Skeletal muscle cell (primary cell): ENCODE measurements at places on chromosomes 13 and 19.

DNA sequence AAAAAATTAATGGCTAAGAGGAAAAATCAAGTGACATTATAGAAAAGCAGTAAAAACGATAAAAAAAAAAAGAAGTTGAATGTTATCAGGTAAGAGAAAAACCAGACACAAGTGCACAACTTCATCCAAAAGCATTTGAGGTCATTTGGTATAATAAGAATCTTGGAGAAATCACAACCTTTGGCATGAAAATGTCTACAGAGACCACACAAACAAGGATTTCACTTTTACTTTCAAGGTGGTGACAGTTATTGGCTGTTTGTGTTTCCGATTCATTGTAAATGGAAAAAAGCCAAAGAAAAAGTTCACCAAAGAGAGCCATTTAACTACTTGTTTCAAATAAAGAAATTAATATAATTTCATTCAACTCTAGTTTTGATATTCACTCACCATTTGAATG lies 1193.5 kb downstream of the PCDH9 start:
- DNase-seq: no peak

DNA sequence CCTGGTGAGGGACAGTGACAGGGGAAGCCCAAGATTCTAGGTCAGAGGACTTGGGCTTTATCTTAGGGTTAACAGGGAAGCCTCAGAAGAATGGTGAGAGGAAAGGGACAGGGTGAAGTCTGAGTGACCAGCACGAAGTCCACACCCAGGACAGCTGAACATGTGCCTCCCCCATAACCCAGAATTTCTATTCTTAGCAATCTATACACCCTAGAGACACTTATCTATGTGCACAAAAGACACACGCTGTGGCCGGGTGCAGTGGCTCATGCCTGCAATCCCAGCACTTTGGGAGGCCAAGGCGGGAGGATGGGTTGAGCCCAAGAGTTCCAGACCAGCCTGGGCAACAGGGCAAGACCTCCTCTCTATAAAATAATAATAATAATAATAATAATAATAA lies 11.1 kb upstream of the OLFM2 start:
- no peak for DNase-seq

DNA sequence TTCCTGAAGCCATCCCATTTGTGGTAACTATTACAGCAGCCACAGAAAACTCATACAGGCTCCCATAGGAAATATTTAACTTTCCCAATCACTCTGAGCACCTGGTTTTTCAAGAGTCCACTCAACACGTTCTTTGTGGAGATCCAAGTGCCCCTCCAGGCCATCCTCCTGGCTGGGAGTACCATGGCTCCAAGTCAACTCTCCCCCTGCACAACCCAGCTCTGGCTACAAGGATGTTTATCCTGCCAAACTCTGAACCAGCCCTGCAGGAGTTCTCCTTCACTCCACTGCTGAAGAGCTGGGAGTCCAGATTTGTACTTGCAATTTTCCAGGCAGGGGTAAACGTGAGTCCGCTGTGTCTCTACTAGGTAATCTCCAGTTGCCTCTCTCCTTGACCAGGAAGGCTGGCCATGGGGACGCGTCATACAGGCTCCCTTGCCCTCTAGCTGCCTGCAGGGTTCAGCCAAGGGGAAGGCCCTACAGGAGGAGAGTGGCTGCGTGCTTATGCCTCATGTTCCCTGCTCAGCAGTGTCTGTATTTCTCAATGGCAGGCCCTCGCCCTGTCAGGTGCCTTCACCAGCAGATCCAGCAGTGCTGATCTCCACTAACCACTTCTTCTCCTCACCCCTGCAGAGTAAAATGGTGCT lies 29.9 kb upstream of the ARGLU1 start:
- DNase-seq: no peak

- no peak for DNase-seq
Observed at GRCh38 chr13:60758637-60759036, 361.6 kb downstream of the TDRD3 start.

- no peak for DNase-seq
Observed at GRCh38 chr13:37709318-37709717, 110.8 kb upstream of the POSTN start.

- no peak for DNase-seq
Observed at GRCh38 chr13:85013006-85013405, 786.2 kb downstream of the SLITRK6 start.

- DNase-seq: peak; percentile 26
Observed at GRCh38 chr19:18683109-18683957, at the start of gene CRTC1. Gene CRTC1, plus strand, starts transcription at chr19:18683680. Its CDS starts 23 bp downstream, at chr19:18683703.

DNA sequence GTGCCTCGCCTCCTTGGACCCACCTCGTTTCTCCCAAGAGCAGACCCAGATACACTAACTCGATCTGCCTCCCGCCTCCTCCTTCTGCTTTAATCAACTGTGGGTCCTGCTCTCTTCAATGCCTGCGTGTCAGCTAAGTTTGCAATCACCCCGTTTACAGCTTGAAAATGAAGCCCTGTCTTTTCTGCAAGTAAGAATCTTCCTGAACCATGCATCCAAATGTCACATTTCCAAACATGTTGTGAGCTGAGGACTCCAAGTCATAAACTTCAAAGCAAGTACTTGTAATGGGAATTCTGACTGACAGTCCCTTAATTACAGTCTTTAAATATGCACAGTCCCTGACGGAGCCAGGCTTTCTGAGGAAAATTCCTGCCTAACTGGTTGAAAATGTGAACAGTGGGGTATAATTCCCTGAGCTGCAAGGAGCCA lies 154.9 kb upstream of the UQCRFS1 start:
- no peak for DNase-seq

GRCh38 chr13:110565296-110565695 lies 3.8 kb upstream of the RAB20 start:
- DNase-seq: no peak

GRCh38 chr13:96503481-96503880 lies 413.6 kb downstream of the HS6ST3 start:
- DNase-seq: no peak

- no peak for DNase-seq
Observed at GRCh38 chr19:1318678-1319471, 33.2 kb downstream of the EFNA2 start.

DNA sequence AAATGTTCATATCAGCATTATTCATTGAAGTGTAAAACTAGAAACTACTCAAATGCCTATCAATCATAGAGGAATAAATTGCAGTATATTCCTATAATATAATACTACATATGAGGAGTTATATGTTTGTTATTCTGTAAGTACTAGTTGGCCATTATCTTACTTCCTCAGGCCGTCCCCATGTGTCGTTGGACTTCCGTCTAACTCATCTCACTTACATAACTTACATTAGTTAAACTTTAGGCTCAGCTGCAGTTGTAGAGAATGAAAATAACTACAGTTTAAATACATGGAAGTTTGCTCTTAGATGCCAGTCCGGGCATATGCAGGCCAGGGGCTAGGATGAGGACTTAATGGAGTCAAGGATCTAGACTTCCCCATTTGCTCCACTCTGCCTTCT lies 8.6 kb upstream of the EPSTI1 start:
- no peak for DNase-seq

- DNase-seq: no peak
Observed at GRCh38 chr13:103326326-103326725, 260.1 kb upstream of the SLC10A2 start.

DNA sequence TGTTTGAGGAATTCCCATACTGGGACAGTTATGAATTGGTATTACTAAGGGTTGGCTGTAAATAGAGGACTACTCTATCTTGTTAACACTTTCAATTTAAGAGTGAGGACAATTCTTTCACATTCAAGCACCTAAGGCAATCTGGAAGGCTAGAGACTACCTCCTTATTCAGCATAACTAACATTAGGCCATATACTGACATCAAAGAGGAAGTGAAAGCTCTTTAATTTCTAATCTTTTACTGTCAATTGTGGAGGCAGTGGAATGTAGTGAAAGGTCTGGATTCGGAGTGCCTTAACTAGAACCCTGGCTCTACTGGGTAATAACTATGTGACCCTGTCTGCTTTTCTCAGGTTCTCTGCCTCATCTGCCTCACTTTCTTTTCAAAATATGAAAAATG lies 134.0 kb downstream of the UFM1 start:
- no peak for DNase-seq

DNA sequence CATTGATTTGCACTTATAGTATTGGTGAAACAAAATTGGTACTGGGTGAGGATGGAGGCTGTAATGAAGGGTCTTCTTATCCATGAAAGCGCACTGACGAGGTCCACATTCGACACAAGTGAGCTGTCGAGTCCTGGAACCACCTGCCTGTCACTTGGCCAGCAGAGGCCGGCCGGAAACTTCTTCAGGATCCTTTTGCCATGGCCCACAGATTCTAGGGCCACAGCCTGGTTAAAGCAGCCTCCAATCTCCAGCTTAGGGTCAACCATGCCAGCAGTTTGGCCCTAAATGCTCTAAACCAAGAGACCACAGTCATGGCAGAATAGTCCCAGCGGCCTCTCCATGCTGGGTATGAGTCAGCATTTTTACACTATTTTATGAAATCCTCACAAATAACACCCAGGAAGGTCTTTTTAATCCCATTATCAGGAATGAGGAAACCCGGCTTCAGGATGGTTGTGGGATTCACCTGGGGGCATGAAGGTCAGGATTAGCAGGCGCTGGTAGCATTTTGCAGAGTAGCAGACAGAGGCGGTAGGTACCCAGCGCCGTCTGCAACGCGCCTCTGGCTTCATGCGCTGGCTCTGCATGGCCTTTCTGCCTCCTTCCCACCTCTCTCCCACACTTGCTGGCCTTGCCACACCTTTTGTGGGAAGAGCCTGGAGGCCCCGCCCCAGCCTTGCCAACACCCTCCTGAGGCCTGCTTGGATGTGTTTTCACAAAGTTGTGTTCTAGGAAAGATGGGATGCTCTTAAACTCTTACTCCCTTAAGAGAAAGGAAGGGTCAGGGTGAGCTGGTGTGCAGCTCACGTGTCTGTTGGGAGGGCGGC lies 15.2 kb downstream of the GAS6 start:
- DNase-seq: no peak

- no peak for DNase-seq
Observed at GRCh38 chr13:112117955-112118302, 51.0 kb downstream of the SOX1 start.

DNA sequence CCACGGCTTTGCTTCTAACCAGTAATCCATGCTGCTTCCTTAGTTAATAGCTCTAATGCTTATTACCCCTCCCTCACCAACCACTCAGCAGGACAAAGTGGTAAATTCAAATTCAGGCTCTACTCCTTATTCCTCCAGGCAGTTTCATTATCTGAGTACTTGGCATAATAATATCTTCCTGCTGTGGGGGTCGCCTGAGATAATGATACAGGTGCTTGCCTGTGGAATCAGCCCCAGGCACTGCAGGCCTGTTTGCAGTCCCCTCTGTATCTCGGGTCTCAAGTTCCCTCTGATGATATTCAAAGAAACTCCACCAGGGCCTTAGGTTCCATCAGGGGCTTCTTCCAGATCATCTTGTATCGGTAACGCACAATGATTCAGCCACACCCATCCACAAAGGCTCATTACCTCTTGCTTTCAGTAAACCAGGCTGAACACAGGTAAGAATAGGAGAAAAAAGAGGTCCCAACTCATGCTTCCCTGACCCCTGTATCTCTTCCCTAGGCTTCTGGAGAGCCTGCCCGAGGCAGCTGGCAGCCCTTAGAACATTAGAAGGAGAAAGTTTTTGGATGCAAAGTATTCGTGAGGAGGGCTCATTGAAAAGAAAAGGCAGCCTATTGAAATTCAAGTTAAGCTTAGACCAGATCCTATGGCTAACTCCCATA lies 14.3 kb upstream of the FOXO1 start:
- DNase-seq: no peak

DNA sequence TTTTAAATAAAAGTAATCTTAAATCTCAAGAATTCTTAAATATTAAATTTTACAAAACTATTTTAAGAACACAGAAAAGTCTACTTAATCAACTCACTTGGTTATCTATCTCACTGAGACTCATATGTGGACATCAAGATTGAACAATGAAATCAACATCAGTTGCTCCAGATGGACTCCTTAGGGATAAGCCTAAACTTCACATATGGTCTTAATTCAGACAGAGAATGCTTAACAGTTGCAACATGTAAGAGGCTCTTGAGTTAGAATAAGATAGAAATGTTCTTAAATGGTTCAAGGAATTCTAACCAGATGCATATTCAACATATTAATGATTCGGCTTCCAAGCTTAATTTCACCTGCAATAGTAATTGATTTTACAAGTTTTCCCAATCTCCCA lies 1730.9 kb downstream of the PCDH9 start:
- DNase-seq: peak; percentile 9

DNA sequence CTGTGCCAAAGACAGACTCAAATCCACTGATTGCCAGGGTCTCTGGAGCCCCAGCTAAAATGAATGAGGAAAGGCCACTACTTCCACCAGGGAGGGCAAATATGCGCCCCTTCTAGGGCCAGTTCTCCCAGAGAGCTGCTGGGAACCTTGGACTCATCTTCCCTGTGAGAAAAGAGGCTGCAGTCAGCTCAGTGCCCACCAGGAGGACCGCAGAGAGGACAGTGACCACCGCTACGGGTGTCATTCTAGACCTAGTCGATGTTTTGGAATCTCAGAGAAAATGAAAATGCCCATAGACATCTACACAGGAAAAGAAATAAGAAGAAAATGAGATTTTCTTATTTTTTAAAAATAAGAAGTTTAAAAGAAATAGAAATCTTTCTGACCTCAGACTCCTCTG lies 235.1 kb downstream of the UQCRFS1 start:
- no peak for DNase-seq

DNA sequence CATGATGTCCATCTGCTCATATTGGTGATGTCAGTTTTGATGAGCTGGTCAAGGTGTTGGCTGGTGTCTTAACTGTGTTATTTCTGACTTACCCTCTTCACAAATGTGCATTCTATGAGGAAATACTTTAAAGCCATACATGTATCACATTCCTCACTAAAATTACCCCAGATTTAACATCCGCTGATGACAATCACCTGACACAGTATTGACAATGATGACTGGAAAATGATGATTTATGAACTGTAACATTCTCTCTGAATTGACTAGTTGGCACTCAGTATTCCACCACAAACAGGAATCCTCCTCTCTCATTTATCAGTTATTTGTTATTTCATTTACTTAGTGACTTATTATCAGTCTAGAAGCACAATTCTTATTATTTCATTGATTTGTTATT lies 117.3 kb downstream of the ITGBL1 start:
- no peak for DNase-seq

DNA sequence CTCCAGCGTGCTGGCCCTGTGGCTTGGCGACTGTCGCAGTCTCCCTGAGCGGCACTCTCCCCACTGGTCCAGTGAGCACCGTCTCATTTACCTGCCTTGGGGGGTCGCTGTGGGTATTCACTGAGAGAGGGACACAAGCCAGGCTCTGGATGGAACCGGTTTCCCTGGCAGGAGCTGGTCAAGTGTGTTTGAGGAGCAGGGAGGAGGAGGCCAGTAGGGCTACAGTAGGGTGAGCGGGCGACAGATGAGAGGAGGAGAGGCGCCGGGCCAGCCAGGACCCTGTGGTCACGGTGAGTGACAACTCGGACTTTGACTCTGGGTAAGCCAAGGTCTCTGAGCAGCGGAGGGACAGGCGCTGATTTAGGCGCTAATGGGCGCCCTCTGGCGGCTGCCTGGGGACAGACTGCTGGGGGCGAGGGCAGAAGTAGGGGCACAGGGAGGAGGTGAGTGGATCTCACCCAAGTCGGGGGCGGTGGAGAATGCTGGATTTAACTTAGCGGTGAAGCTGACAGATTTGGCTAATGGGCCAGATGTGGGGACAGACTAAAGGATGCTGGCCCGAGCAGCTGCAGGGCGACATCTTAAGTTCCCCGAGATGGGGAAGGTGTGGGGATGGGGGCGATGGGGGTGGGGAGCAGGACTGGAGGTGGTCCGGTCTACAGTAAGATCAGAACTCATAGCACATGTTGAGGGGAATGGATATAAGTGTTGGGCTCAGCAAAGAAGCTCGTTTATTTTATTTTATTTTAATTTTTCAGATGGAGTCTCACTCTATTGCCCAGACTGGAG lies 4.7 kb upstream of the PRMT1 start:
- no peak for DNase-seq
